Activated T-cell treated with anti-CD3 and anti-CD28 coated beads, Interleukin-2, amount 50 U/mL, for 72 hours (primary cell): ENCODE measurements at places on chromosomes 6 and 20. TPM values are rescaled to one million over a fixed set of nuclear protein-coding genes. Genes with fewer than 3 reads are reported as not detected.

DNA sequence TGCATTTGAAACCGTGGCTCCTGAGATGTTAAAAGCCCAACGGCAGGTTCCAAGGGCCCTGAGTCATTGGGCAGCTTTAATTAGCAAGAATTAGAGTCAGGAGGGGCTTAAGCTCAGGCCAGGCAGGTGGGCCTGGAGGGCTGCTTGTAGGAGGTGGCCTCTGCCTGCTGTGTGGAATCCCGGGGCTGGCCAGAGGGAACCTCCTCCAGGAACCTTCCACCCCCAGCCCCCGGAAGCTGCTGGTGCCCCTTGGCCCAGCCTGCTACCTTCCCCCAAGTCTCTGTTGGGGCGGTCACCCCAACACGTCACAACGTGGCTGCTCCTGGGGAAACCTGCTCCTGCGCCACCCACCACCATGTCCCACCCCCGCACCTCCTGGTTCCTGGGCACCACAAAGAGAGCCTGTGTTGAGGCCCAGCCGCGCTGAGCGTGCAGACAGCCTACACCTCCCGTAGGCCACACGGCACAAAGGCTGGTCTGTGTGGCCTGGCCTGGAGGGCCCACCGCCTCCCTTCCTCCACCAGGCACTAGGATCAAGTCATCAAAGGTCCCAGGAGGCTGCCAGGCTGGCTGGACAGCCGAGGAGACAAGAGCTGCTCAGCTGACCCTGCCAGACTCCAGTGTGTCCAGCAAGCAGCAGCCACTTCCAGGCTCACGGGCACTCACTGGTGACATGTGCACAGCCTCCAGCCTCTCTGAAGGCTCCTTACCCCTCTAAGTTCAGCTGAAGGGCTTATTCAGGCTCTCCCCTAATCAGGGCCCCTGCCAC lies 86.3 kb downstream of the SNX5 start:
- peaks cover 17% of the 10 kb centered on the region for H3K4me1 ChIP-seq
- peaks cover 31% of the 10 kb centered on the region for H3K27me3 ChIP-seq
- H3K4me3 ChIP-seq, result no peak overlapping the region

- no peaks in the 10 kb centered on the region for H3K27me3 ChIP-seq
- H3K36me3 ChIP-seq, result no peaks in the 10 kb centered on the region
- no peak for DNase-seq
- H3K4me3 ChIP-seq, result no peak overlapping the region
- no peak overlapping the region for H3K27ac ChIP-seq
These were observed 75.5 kb downstream of the TBC1D7 start for GRCh38 chr6:13252790-13253189.

GRCh38 chr6:149545258-149545753 lies 537 bp downstream of the PPIL4 start:
- H3K27ac ChIP-seq, result peak overlapping the region; percentile 96
- H3K4me1 ChIP-seq, result peaks cover 42% of the 10 kb centered on the region
- H3K36me3 ChIP-seq, result peaks cover 9% of the 10 kb centered on the region
- H3K4me3 ChIP-seq, result peak overlapping the region; percentile 98
- H3K27me3 ChIP-seq, result peaks cover 11% of the 10 kb centered on the region

DNA sequence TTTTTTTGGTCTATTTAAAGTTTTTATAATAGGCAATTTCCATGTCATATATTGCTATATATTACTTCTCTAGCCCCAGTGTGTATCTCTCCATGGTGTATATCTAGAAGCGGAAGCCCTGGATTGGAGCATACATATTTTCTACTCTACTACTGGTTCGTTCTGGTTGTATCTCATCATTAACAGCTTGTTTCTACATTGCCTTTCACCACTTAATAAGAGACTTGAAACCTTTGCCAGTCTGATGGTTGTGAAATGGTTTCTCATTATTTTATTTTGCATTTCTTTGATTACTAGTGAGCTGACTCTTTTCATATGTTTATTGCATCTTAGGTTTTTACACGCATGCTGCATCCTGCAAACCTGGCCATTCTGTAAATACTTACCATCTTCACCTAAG lies 3.6 kb downstream of the DSTN start:
- H3K4me1 ChIP-seq, result peaks cover 29% of the 10 kb centered on the region
- no peak overlapping the region for H3K27ac ChIP-seq
- peaks cover 6% of the 10 kb centered on the region for H3K36me3 ChIP-seq
- no peak for DNase-seq

DNA sequence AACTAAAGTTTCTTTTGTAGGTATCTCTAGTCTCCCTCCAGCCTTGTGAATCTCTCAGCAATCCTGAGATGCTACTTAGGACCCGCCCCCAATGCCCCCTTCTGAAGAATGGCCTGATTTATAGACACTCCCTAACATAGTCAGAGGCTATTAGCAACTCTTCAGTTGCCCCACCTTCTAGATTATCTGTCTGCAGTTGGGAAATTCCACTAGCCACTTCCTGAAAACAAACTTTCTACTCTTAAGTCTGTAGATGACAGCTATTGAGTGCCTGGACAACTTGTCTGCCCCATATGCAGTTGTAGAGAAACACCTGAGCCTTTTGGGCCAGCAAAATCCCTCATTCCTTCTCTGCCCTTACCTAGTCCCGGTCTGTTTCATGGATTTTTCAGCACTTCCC lies 188.2 kb upstream of the PREP start:
- DNase-seq, result peak; percentile 23
- H3K36me3 ChIP-seq, result no peaks in the 10 kb centered on the region
- H3K27ac ChIP-seq, result peak overlapping the region; percentile 23
- no peaks in the 10 kb centered on the region for H3K27me3 ChIP-seq
- peaks cover 56% of the 10 kb centered on the region for H3K4me1 ChIP-seq

The ASF1A gene
- 45.6 TPM for total RNA-seq

The SPATS1 gene
- not detected for total RNA-seq

The ID1 gene
- total RNA-seq, result 0.84 TPM
